ENCODE measurements at places on chromosomes 6 and 20.

GRCh38 chr6:140138311-140139010, 764.0 kb upstream of the CITED2 start:
- DNase-seq: no peak

GRCh38 chr20:4025125-4025524, 9.8 kb upstream of the RNF24 start:
- no peak for DNase-seq

DNA sequence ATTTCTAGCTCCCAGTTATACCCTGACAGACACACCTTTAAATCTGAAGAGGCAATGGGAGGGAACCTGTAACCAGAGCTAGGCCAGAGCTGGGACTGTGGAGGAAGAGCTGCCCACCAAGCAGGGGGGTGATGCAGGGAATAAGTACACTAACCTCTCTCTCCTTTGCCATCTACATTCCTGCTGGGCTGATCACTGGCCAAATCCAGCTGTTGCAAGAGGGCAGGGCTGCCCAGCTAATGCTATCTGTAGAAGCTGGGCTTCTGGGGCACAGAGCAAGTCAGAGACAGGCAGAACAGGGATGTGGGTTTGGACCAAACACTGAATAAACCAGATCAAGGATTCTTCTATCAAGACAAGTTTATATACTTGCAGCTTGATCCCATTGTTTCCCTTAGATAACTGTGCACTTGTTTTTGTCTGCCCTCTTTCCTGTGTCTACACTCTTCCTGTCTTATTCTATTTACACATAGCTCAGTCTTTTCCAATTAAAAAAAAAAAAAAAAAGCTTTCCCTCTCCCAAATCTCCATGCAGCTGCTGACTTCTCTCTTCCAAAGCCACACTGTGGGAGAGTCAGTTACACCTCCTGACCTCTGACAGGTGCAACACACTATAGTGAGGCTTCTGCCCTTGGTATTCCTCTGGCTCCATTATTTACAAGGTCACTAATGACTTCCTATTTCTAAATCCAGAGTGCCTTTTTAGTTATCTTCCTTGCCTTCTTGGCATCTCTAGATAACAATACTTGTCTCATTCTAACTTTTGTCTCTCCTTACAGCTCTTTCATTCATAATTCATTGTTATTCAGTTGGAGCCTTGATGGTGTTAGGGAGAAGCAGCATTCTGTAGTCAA, 43.7 kb downstream of the TRIM38 start:
- DNase-seq: no peak

DNA sequence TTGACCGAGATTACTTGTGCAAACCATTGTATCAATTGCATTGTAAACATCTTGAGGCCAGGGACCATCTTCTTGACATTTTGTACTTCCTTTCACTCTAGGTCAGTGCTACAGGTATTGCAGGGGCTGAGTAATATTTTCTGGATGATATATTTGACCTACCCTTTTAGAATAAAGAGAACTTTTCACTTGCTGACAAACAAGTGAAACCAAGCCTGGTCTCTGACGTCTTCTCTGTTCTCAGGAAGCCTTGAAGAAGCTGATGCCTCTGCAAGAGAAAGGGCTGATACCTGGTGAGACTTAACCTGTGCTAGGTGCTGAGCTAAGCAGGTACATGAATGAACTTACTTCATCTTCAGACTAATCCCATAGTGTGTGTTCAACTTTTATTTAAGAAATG, 60.5 kb upstream of the GGTLC1 start:
- DNase-seq: no peak

DNA sequence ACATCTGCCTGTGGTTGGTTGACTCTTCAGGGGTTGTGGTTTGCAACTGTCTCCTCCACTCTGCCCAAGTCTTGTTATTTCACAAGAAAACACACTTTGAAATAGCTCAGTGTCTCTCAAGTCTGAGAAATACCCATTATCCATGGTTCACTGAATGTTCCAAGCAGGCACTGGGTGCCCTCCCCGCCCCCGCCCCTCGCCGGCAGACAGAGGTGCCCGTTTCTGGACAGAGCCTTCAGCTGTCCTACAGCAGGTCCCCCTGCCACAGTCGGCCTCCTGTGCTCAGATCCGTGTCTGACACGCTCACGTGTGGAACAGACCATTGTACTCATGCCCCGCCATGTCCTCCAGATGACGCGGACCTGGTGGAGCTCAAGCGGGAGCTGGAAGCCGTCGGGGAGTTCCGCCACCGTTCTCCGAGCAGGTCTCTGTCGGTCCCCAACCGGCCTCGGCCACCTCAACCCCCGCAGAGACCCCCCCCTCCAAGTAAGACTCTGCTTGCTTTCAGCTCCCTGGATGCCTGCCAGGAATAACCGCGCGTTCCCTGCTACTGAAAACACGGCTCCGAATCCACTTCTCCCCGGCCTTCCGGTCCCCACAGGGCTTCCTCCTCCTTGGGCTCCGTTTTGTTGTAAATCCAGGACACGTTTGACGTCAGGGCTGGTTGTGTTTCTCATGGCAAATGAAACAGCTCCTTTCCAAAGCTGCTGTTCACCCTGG, 81.4 kb downstream of the SERAC1 start:
- peak; percentile 26 for DNase-seq

GRCh38 chr20:50799890-50800550, 5.2 kb downstream of the BCAS4 start:
- DNase-seq: no peak

Measured in SK-N-SH (cell line).